ENCODE measurements at places on chromosomes 7 and 10.

DNA sequence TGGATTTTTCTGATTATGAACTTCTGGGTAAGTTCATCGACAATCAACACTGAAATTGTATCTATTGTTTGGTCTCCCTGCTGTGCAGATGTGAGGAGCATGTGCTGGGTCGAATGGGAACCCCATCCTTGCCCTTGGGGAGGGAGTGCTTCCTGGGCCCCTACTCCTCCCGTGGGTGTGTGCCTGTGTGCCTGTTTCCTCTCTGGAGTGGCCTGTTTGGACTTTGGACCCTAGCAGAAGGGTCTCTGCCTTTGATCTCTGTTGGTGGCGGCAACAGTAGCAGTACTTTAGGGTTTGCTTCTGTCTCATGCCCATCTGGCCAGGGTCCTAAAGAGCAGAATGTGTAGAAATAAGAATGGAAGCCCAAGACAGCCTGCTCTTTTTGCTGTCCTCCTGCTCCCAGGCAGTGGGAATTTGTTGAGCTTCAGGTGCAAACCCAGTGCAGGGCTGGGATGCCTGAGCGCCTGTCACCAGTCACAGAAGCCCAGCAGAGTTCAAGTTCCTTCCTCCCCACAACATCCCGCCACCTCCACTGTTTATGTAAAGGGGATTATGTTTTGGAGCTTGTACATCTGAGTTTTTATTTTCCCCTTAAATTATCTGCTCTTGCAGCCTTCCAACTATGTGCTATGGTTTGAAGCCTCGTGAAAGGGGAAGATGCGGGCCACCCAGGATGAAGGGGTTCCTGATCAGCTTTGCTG, 1.5 kb upstream of the TACR2 start:
- DNase-seq, result no peak

DNA sequence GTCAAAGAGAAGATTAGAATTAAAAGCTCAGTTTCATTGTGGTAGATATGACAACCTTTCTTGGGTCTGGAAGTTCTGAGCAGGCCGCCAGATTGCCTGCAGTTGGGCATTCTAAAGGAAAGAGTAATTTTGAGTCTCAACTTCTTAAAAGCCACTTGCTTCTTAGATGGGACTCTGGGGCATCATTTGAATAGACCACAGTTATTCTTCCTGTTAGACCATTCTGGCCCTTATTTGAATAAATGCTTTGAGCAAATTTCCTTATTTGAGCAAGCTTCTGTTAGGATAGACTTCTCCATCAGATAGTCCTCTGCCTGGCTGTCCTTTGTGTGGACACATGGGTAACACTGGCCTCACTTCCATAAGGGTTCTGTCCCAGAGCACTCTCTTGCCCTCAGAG, 40.2 kb downstream of the SND1 start:
- no peak for DNase-seq

DNA sequence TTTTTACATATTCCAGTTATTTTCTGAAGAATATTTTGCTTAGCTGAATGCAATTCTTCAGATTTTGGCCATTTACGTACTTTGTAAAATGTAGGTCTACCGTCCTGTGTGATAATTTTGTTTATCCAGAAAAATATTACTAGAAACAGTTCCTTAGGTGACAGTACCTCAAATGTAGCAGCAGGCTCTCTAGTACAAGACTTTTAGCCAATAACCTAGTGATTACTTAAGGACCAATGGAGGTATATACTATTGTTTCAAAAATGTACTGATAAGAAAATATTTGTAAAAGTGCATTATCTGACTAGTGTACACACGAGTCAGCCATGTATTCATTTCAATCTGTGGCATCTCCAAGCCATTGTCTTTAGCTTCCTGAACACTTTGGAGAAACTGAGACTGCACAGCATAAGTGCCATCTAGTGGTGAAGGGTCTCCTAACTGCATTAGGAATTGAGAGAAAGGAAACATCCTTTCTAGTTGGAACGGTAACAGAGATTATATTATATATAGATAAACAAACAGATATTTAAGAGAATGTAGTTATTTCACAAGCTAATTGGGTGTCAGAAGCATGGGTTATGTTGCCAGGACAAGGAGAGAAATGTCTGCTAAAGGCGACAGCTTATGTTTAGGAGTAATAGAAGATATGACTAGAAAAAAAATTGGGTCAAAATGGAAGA, 23.7 kb downstream of the RTKN2 start:
- DNase-seq, result no peak

GRCh38 chr7:135713836-135714470, 14.0 kb downstream of the SLC13A4 start:
- DNase-seq, result no peak

DNA sequence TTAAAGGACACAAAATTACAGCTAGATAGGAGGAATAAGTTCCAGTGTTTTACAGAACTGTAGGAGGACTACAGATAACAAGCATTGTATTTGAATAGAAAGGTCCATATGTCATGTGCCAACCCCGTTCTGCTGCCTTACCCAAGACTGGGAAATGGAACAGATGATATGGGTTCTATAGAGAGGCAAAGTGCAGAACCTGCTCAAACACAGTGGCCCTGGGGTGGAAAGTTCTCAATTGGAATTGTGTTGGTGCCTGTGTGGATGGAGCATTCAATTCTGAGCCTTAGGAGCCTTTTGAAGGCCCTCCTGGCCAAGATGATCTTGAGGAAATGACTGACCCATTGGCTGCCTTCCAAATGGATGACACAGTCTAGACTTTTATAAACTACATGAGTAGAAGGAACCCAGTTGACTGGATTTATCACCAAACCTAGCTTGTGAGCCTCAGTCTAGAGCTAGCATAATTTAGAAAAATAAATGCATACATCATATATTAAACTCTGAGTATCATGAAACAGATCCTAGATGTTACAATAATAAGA, 4.1 kb upstream of the PRSS1 start:
- DNase-seq, result no peak

DNA sequence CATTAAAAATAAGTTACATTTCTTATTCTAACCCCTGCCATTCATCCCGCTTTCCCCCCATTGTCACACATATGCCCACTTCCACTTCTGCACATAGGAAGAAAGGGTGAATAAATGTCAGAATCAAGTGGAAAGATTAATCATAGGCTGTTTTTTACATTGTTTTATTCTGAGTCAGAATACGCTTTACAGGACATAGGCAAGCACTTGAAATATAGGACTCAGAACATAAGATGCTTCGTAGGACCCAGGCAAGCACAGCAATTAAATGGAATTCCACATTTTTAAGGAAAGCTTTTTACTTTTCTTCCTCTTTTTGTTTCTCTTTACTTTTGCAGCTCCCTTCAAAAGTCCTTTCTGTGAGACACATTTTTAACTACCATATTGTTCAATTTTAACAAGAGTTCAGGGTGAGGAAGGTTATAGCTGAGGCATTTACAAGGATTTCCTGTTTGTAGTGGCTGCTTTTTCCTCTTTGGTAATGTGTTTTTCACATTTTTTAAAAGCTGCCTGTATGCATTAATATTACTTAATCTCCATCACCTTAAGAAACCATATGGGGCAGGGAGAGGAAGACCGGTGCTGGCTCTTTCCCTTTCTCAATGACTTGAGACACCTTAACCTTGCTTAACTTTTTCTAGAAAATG, 130.0 kb downstream of the TES start:
- DNase-seq, result no peak

GRCh38 chr7:107145067-107145838, 23.6 kb upstream of the HBP1 start:
- no peak for DNase-seq

- DNase-seq, result no peak
Measured at GRCh38 chr10:100826031-100826651, 80.8 kb downstream of the PAX2 start.

- no peak for DNase-seq
Measured at GRCh38 chr10:78742730-78743615, 325.8 kb upstream of the ZMIZ1 start.

- DNase-seq, result no peak
Measured at GRCh38 chr7:100602889-100603725, 944 bp downstream of the PCOLCE start.

- no peak for DNase-seq
Measured at GRCh38 chr7:155471718-155472117, 13.8 kb downstream of the EN2 start.

DNA sequence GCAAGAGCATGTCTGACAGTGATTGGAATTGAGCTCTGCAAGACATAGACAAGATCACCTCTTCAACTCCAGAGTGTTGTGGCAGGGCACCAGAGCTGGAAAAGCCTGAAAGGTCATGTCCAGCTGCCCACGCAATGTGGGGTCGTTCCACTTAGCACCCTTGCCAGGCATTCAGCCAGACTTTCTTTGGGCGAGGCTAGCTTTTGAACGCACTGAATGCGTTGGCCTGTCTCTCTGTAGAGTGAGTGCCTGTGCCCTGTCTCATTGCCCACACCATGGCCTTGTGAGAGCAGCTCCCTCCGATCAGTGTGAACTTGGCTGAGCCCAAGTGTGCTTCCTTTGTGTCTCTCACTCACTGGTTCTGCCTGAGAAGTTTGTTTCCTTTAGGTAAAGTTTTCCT, 23.3 kb downstream of the UBTD1 start:
- DNase-seq, result no peak

- no peak for DNase-seq
Measured at GRCh38 chr10:79140085-79140793, 71.5 kb downstream of the ZMIZ1 start.

DNA sequence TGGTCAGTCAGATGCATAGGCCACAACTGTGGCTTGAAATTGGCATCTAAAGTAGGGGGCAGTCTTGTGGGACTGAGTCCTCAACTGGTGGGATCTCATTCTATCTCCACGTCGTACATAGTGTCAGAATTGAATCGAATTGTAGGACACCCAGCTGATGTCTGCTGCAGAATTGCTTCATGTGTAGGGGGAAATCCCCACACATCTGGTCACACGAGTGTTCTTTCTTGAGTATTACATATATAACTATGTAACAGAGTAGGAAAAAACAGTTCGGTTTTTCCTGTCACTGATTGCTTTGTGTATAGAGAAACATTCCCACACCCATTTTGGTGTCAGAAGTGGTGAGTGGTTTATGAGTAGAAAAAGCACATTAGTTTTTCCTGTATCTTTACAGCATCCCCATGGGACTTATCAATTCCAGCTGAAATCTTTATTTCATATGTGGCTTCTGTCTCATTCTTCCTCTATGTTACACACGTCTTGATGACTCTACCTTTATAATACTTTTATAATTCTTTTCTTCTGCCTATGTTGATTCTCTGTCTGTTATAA, 79.4 kb upstream of the PCGF5 start:
- no peak for DNase-seq

GRCh38 chr10:62916141-62916603, 100.0 kb upstream of the EGR2 start:
- no peak for DNase-seq

DNA sequence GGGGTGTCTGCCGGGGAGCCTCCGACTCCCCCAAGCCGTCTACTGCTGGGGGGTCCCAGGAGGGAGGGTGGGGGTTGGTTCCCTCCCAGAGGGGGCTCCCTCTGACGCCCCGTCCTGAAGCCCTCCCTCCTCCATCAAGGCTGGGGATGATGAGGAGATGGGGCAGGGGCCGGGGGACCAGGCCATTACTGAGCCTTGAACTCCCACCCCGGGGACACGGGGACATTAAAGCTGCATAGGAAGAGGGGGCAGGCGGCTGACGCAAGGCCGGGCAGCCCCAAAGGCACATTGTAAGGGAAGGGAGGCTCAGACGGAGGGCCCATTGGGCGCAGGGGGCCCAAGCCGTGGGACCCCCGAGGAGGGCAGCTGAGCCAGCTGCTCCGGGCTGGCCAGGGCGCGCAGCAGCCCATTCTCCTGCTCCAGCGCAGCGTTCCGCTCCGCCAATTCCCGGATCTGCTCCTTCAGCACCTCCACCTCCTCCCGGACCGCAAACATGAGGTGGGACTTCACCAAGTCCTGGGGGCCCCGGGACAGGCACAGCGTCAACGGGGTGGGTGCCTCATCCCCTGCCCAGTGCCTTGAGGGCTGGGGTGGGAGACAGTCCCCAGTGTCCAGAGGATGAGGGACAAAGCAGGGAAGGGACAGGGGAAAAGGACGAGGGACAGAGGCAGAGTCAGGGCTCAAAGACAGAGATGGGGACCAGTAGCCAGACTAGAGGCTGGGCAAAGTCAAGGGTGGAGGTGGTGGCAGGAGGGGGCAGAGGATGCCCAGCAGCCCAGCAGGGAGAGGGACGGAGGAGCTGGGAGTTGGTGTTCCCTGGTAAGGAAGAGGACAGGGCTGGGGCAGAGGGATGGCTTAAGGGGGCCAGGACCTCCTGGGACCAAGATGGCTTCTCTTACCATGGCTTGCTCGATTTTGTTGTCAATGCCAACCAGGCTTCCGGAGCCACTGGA, 2.9 kb upstream of the SPACDR start:
- DNase-seq, result no peak

DNA sequence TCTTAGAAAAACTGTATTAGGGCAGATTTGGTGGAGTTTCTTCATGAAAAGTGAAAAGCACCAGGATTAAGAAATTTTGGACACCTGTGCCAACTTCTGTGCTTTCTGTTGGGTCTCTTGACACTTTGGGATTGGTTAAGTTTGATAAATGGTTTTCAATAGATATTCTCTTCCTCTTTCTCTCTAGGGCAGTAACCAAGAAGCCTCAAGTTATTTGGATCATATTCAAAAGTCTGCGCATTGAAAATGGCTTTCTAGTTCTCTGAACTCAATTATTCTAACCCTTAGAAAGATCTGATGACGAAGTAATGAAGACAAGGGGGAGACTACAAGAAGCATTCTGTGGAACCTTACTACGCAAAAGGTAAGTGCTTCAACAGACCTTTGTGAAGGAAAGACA, 144.0 kb upstream of the CCDC6 start:
- DNase-seq, result no peak

DNA sequence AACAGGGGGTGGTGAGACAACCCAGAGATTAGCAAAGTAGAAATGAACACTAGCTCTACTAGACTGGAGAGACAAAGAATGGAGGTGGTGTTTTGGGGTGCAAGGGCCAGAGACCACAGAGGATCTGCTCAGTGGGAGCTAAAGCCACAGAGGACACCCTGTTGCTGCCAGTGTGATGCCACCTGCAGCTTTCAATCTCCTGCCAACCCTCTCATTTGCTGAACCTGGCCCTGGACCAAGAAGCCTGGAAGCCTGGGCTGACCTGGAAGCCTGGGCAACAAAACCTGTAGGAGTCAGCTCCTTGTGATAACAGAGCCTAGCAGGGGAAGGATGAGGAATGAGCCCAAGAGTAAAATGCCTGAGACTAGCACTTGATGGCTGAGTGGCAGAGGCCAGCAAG, 81.1 kb upstream of the ADO start:
- DNase-seq, result no peak

DNA sequence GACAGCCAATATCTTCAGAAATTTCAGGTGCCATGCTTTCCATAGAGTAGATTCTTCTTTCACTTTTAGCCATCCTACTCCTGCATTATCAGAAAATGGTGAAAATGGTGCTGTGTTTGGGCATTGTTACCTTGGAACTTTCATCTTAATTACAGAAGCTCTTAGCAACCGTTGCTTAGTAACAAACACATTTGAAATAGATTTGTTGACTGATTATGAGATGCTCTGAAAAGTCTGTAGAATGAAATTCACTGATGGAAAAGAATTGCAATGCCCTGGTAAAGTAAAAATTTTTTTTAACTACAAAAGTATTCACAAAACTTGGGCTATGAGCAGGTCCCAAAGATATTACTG, 249.3 kb upstream of the NEBL start:
- DNase-seq, result no peak

- no peak for DNase-seq
Measured at GRCh38 chr10:62323751-62324150, 50.4 kb upstream of the ZNF365 start.
